ENCODE measurements at places on chromosomes 7 and 10. TPM values are rescaled to one million over a fixed set of nuclear protein-coding genes. Genes with fewer than 3 reads are reported as not detected.

FLNC gene
- total RNA-seq, result 3.8 TPM

DNA sequence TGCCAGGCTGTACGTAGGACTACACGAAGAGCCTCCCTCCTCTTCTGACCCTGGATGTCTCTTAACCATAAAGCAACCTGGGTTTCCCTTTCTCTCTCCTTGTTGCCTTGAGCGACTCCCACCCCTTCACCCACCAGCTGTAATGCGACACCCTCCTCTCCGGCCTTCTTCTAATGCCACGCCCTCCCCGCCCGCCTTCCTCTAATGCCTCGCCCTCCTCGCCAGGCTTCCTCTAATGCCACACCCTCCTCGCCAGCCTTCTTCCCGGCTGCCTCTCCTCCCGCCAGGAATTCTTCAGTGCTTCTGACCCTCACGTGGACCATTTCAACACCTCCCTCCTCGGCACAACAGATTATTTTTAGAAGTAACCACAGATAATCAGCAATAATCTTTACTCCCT, 348.5 kb upstream of the SHH start:
- H3K36me3 ChIP-seq, result no peaks in the 10 kb centered on the region
- no peaks in the 10 kb centered on the region for H3K4me1 ChIP-seq
- no peak overlapping the region for H3K27ac ChIP-seq
- no peak for DNase-seq
- no peak overlapping the region for H3K4me3 ChIP-seq
- H3K27me3 ChIP-seq, result peaks cover 6% of the 10 kb centered on the region

PRKAG2 gene
- total RNA-seq, result 16.6 TPM

- no peak for DNase-seq
- H3K36me3 ChIP-seq, result no peaks in the 10 kb centered on the region
- no peaks in the 10 kb centered on the region for H3K4me1 ChIP-seq
Observed at GRCh38 chr10:86225103-86225782, 141.4 kb downstream of the GRID1 start.

GRCh38 chr10:12667052-12667451, 317.7 kb downstream of the CAMK1D start:
- peaks cover 12% of the 10 kb centered on the region for H3K4me1 ChIP-seq
- no peak overlapping the region for H3K27ac ChIP-seq
- no peak overlapping the region for H3K4me3 ChIP-seq
- H3K36me3 ChIP-seq, result no peaks in the 10 kb centered on the region

DNA sequence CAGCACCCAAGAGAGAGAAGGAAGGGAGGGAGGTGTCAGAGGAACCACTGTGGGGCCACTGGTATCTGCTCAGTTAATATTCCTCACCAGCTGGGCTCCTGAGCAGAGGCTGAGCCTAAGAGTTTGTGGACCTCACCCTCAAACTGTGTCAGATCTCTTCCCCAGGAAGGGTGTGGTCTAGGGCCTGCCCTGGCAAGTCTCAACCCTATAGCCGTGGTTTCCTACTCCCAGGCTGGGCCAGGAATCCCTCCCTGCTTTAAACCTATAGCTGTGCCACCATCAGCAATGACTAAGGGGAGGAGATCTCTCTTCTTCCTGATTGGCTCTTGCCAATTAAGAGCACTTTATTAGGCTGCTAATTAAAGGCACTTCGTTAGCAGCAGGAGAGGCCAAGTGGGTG, 29.9 kb downstream of the POLL start:
- H3K36me3 ChIP-seq, result peaks cover 16% of the 10 kb centered on the region
- no peak for DNase-seq
- H3K4me1 ChIP-seq, result peaks cover 17% of the 10 kb centered on the region
- H3K27me3 ChIP-seq, result peaks cover 15% of the 10 kb centered on the region
- no peak overlapping the region for H3K27ac ChIP-seq
- H3K4me3 ChIP-seq, result no peak overlapping the region

CALU gene
- total RNA-seq, result 34.0 TPM

Data from suprapubic skin (tissue), 4 donors.